ENCODE measurements at places on chromosomes 16 and 17.

DNA sequence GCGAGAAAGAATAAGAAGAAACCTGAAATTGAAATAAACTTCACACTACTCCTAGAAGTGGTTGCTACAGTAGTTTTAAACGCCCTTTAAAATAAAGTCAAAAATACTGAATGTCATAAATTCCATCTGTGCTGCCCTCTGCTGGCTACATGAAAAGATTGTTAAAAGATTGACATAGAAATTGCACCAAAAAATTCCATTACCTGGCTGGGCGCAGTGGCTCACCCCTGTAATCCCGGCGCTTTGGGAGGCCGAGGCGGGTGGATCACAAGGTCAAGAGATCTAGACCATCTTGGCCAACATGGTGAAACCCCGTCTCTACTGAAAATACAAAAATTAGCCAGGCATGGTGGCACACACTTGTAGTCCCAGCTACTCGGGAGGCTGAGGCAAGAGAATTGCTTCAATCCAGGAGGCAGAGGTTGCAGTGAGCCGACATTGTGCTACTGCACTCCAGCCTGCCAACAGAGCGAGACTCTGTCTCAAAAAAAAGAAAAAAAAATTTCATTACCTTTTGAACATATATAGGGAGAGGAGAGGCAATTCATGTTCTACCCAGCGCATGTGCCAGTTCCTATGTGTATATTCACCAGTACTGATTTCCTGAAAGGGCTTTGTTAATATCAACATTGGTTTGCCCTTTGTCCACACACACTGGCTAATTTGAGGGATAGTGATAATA lies 36.5 kb downstream of the CYTH1 start:
- no peak for DNase-seq

GRCh38 chr17:43549496-43549895 lies 3.4 kb upstream of the ETV4 start:
- no peak for DNase-seq

DNA sequence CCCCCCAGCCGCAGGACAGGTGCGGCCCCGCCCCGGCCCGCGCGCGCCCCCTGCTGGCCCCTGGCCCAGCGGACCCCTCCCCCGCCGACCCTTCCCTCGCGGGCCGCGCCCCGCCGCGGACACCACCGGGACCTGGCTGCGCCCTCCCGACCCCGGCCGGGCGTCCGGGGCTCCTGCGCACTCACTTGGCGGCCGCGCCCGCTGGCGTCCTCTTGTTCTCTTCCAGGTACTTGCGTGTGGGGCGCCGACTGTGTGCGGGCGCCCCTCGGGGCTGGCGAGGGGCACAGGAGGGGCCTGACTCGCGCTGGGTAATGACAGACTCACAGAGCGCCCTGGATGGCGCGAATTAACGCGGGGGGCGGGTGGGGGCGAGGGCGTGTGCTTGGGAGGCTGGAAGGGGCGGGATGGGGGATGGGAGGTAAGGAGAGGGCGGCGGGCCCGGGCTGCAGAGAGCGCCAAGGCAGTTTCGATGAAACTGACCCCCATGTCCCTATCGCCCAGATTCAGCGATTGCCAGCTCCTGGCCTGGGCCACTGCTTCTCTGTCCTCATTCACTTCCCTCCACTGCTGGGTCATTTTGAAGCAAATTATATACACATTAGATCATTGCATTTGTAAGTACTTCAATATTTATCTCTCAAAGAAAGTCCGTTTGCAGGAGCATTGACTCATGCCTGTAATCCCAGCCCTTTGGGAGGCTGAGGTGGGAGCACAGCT lies 445 bp upstream of the DBNDD1 start:
- DNase-seq, result peak; percentile 46

DNA sequence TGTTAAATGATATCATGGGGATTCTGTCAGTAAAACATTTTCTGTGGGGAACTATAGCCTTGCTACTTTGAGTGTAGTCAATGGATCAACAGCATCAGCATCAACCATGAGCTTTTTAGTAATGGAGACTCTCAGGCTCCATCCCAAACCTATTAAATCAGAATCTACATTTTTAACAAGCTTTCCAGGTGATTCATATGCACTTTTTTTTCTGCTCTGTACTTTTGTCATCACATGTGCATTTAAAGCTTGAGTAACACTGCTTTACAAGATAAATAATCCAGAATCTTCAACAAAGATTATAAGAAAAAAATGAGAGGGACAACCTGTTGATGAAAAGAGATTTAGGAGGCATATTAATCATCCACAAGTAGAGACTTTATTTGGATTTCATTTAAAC lies 23.5 kb downstream of the NUP93 start:
- no peak for DNase-seq

- DNase-seq, result no peak
These were observed 27.0 kb downstream of the RMI2 start for GRCh38 chr16:11372073-11372828.
